SJCRH30 (cell line): ENCODE measurements at places on chromosomes 2 and 18. TPM values are rescaled to one million over a fixed set of nuclear protein-coding genes. Genes with fewer than 3 reads are reported as not detected.

DNA sequence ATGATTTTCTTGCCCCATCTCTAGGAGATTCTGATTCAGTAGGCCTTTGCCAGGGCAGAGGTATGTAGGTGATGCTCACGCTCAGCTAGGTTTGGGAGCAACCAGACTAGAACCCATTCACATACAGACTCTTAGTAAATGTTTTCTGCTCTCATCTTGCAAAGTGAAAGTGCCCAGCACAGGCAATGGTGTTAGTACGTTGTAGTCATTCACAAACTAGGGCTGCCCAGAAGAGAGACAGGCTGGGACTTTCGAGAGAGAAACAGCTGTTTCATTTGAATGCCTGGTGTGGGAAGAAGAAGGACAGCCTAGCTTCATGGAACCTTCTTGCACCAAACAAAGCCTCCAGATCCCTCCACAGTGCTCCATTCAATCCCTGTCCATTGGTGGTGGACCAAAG is 19.4 kb downstream of the DDX18 start:
- DNase-seq, result no peak

- no peak for DNase-seq
Observed at GRCh38 chr2:98623657-98624056, 15.3 kb downstream of the UNC50 start.

IL1R1 gene
- total RNA-seq, result 0.10 and 0.12 TPM in 2 replicates

- no peak for DNase-seq
Observed at GRCh38 chr2:119291588-119292167, 68.0 kb downstream of the STEAP3 start.

DNA sequence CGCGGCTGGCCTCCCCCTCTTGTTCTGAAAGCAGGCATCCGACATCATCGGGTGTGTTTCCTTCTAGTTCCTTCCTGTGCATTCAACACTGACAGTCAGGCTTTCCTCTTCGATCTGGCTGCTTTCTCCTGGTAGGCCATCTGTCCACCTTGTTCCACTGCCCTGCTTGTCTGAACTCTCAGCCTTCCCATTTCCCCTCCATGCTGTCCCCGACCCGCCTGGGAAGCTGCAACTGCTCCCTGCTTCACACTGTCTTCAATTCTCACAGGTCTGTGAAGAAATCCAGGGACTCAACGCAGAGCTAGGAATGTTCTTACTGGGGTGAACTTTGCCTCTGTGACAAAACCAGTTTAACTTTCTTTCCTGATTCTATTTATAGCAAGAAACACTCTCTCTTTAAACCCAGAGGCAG is 43.0 kb downstream of the KIF3C start:
- DNase-seq, result no peak

- no peak for DNase-seq
Observed at GRCh38 chr2:35199298-35199697, 1156.3 kb upstream of the CRIM1 start.

DNA sequence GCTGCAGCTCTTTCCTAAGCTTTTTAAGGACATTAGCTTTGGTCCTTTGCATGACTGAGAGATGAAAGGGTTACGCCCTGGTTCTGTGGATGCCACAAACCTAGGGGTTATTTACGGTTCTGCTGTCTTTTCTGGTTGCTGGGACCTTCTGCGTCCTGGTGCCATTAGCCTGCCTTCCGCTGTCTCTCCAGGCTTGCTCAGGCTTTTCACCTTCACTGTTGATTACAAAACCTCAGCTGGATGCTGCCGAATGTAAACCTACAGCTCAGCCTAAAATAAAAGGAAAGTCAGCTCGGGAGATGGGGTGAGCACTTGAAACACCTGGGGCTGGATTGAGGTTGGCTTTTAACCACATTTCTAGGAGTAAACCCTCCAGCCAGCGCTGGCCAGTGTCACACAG is 130.9 kb upstream of the ARHGAP28 start:
- no peak for DNase-seq

HTR2B gene
- 0.15 and 0.32 TPM in 2 replicates for total RNA-seq

HADHB gene
- total RNA-seq, result 150 and 154 TPM in 2 replicates

- DNase-seq, result no peak
Observed at GRCh38 chr2:195561116-195561921, 95.7 kb upstream of the SLC39A10 start.

DNA sequence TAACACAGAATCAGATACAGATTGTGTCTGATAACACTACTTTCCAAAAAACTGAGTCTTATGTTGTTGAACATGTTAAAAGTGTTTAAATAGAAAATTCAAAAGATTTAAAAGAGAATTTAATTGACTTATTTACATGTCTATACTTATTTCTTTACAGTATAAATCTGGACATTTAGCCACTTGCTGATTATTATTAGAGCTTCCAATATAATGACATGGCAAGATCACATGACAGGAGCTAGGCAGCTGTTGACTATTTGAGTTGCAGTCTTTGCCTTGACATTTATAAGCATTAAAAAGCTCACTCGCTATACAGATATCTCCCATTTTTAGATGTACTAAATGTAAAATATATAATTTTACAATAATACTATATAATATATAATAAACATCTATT is 6.4 kb upstream of the TMEFF2 start:
- no peak for DNase-seq

PLCL1 gene
- not detected in 2 replicates for total RNA-seq

DNA sequence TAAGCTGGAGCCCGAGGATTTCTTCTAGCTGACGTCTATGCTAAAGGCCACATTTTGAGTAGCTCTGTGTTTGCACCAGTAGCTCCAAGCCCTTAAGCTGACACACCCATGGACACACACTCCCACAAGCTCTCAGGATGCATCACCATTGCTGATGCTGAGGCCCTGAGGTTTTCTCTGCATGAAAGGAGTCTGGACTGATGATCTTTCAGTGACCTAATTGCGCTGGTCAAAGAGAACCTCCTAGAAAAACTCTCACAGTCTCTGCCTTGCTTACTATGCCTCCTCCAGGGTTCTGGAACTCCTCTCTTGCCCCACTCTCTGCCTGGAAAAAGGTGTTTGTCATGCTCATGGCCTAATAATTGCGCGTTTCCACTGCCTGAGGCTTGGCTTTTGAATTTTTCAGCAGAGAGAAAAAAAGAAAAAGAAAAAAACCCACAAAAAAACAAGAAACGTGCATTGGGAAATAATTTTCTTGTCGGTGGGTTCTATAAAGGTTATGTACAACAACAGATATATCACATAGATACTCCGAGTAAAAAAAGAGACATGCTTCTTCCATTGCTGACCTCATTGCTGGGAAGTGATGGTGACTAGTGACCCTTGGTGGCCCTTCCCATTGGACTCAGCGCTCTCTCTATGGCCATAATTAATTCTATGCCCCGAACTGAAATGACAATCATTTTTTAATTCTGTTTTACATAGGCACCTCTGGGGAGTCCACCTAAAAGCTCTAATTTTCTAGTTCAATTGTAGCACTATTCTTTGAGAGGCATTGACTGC is 297.0 kb downstream of the TDRD15 start:
- no peak for DNase-seq

GRCh38 chr2:167509586-167509985 is 621.3 kb downstream of the XIRP2 start:
- DNase-seq, result peak; percentile 4

DNA sequence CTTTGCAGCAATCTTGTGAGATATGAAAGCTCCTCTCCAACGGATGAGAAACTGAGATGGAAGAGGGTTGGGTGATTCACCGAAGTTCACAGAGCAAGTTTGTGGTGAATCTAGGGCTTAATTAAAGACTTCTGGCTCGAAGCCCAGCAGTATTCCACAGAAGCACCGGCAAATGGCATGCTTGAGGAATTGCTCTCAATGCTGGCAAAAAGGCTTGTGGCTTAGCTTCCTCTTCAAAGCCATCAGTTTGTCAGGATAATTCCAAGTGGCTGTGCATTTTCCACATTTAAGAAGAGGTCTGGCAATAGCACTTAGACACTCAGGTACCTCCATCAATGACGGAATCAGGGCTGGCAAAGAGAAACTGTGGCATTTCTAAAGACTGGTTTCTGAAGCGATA is 98.7 kb upstream of the SLC66A3 start:
- peak; percentile 76 for DNase-seq

DNA sequence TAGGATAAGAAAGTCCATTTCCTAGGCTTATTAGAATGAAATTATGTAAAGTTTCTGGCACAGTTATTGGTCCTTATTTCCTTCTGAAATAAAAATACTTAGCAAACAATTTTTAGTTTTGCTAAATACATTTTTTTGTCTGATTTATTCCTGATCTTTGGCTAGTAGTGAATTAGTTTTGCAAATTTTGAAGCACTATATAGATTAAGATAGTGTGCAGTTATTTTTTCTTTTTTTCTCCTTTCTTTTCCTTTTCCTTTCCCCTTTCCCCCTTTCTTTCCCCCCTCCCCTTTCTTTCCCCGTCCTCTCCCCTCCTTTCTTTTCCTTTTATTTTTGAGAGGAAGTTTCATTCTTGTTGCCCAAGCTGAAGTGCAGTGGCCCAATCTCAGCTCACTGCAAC is 59.7 kb downstream of the BIRC6 start:
- DNase-seq, result no peak

MAP2 gene
- total RNA-seq, result 59.3 and 63.3 TPM in 2 replicates

- no peak for DNase-seq
Observed at GRCh38 chr2:146108993-146109392, 1589.1 kb upstream of the ZEB2 start.

DNA sequence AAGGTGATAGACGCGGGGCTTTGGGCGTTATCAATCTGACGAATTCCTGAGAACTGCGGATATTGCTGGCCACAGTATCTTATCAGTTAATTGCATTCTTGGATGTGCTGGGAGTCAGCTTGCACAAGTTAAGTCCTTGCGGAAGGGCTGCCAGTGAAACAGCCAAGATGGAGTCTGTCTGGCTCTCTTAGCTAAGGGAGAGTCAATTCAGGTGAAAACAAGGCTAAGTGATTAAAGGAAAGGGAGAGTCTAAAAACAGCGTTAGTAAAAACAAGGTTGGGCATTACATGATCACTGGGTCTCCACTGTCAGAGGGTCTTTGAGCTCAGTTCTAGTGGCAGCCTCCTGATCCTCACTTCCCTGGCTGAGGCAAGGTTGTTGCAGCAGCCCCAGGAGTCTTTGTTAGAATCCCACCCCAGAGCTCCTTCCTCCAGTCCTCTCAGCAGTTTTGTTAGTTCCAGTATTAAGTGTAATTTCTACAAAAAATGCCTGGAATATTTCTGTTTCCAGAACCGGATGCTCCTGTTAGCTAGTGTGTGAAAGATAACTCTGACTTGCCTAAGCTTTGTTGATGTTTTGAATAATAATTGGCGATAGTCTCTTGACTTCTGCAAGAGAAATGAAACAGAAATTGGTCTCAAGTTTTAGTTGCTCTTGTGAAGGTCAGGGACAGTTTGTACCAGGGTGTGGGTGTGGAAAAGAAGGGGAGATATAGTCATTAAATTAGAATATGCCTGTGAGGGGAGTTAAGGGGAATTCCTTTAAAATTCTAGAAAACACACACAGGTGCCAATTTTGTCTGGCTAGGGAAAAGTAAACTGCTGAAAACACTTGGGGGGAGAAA is 10.6 kb downstream of the CFLAR start:
- no peak for DNase-seq

DNA sequence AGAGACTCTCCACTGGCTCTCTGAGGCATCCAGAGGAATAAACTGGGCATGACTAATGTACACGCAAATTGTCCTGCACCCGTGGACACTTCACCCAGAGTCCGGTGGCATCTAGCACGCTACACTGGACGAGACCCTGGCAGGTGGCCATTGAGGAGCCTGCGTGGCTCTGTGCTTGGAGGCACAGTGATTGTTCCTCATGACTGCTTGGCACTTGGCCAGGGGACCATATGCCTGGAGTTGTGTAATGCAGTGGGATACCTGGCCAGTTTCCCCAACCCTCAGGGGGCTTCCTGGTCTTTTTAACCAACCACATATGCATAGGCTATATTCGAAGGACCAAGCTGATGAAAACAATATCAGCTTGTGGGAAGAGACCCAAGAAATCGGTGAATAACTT is 66.6 kb downstream of the MTCL1 start:
- peak; percentile 77 for DNase-seq

M1AP gene
- total RNA-seq, result not detected in 2 replicates

GRCh38 chr18:686339-687111 is 25.9 kb downstream of the ENOSF1 start:
- peak; percentile 43 for DNase-seq

GRCh38 chr2:58925676-58926081 is 684.6 kb upstream of the FANCL start:
- no peak for DNase-seq

GRCh38 chr2:85791704-85792565 is 38.1 kb downstream of the ATOH8 start:
- DNase-seq, result no peak

OXER1 gene
- 1.8 and 2.0 TPM in 2 replicates for total RNA-seq

DNA sequence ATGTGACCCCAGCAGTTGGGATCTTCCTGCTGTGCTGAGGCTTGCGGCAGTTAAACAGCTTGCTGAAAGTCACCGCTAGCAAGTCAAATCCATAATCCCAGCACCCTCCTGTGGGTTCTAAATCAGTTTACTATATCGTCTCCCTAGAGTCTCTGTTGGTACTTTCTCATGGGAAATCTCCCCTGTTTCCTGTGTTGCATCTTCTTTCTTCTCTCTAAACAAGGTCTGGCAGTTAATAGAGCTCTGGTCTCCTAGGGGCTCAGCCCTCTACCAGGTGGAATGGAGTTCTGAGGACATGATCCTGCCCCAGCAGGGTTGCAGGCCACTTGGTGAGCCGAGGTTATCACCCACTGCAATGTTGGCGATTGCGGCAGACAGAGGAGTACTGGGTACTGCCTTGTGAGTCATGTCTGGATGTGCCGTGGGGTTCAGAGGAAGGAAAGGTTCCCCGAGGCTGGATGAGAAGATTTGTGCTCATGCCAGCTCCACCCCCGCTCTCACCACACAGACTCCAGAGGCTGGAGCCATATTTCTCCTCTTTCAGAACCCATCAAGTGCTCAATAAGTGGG is 59.4 kb upstream of the SIX2 start:
- DNase-seq, result no peak

DNA sequence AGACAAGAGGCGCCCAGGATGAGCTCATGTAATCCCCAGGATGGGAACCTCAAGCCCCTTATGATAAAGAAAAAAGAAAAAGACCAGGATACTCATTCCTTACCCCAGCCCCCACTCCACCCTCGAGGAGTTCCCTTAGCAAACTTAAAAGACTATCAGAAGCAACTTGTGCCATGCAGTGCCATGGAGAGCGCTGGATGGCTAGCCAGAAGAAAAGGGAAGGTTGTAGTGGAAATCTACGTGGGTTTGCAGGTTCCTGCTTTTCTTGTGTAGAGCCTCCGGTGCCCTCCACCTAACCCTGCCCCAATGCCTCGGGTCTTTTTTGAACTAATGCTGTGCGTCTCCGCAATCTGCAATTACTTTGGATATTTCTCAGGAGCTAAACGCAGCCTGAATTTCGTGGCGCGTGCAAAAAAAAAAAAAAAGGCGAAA is 16.2 kb upstream of the BCL11A start:
- no peak for DNase-seq

DNA sequence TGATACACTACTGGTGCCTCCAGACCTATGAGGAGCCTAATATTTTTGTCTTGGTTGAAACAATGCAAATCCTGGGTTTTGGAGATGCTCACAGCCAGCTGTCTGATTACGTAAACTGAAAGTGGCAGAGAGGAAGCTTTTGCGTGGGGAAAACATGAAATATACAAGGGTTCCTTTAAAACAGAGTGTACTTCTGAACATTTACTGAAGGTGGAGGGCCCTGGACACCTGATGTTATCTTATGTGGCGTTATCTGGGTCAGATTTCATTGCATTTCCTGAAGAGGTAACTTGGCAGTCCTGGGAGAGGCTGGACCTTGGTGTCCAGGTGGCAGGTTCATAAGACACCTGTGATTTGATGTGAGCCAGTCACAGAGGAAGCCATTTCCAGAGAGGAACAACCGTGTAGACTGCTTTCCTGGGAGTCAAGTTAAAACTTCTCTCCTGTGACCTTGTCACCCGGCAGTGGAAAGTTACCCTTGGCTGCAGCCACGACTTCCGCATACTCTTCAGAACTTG is 105.0 kb downstream of the NEDD4L start:
- DNase-seq, result no peak
